ENCODE measurements at places on chromosomes 4 and X. TPM values are rescaled to one million over a fixed set of nuclear protein-coding genes. Genes with fewer than 3 reads are reported as not detected.

SNCA gene
- 124 TPM for total RNA-seq

GRPR gene
- total RNA-seq: 0.28 TPM

TMEM31 gene
- not detected for total RNA-seq

GASK1B gene
- total RNA-seq: 238 TPM

GATA1 gene
- not detected for total RNA-seq

MSX1 gene
- total RNA-seq: 5.0 TPM

MAPK10 gene
- 0.37 TPM for total RNA-seq

CCSER1 gene
- total RNA-seq: 1.8 TPM

FRMD7 gene
- not detected for total RNA-seq

COL4A5 gene
- total RNA-seq: 28.1 TPM

VCX gene
- not detected for total RNA-seq
